Ovary (tissue), 10 donors: ENCODE measurements at places on chromosomes 11 and 22. TPM values are rescaled to one million over a fixed set of nuclear protein-coding genes. Genes with fewer than 3 reads are reported as not detected.
A peak's percentile ranks its signal among the peaks of the same experiment; 100 is the strongest.

DNA sequence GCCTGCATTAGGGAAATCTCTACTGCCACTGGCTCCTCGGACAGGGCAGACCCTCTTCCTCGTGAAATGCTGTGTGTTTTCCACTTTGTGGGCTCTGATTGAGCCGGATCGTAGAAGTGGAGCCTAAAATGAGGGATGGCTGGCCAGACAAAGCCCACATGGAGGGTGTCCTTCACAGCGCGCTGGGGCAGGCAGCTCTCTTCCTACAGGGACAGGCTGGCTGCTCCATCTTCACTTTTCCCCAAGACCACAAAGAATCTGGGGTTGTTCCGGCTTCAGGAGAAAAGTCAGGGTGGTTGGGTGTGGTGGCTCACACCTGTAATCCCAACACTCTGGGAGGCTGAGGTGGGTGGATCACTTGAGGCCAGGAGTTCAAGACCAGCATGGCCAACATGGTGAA lies 94.9 kb downstream of the MORC2 start:
- no peak for DNase-seq

PLAAT4 gene
- polyA plus RNA-seq: 71.6 TPM

OR8B8 gene
- not detected for polyA plus RNA-seq

DNA sequence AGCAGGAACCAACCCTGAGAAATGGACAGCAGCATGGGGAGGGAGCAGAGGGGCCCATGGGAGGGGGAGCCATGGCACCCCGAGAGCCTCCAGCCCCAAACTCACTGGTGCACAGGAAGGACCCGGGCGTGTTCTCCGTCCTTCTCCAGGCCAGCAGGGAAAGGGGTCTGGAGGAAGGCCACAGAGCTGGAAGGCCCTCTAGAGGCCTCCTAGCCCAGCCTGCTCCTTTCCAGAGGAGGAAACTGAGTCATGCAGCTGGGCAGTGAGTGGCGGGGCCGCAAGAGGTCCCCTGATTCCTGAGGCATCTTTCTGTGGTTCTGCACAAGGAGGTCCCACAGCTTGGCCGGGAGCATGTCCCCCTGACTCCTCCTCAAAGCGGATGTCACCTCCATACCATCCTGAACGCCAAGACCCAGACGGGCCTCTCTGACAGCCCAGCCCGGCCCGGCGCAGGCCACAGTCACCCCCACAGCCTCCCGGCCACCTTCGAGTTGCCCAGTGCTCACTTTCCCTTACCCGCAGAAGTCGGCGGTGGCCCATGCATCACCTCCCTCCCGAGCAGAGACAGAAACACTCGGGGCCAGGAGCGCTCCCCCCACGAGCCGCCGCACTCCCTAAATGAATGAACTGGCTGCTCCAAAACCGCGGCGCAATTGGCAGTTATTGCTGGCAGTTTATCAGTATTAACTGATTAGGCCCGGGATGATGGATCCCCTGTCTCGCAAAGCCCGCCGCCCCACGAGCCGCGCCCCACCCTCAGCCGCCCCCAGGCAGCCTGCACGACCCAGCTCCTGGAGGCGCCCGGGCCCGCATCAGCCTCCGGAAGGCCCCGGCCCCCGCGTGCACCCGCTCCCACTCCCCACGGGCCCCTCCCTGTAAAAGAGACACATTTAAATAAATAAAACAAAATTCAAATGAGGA lies 272.5 kb downstream of the BUD13 start:
- no peak for DNase-seq

C11orf65 gene
- polyA plus RNA-seq: 0.35 TPM

MS4A14 gene
- 0.22 TPM for polyA plus RNA-seq

DNA sequence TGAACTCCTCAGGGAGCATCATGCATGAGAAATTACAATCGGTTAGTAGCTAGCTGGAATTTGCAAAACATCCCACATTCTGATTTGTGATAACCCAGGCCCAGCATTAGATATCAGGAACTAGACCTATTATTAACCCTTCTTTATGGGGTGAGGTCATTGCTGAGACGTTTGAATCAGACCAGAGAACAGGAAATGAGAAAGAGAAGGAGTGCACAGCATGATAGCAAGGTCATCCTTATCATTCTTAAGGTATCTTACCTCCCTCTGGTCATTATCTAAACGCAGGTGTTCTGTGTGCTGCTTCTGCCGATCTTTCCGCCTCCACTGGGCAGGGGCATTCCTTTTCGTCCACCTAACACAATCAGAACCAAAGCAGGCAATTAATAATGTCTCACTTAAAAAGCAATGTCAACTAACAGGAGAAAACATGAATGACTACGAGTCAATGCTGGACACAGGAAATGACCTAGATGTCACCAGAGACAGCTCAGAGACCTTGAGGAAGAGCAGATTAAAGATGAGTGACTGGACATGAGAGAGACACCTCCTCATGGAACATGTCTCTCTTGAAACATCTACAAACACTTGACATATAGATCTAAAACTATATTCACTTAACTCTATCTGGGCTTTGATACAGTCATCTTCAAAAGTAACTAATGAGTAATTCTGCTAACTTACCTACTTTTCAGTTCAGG lies 78.3 kb upstream of the SCUBE2 start:
- no peak for DNase-seq

- no peak for DNase-seq
Observed at GRCh38 chr11:122271745-122272144, 155.7 kb upstream of the BLID start.

MYO7A gene
- polyA plus RNA-seq: 4.8 TPM

LRRC56 gene
- not detected for polyA plus RNA-seq

GRCh38 chr22:27581688-27582087 lies 219.9 kb downstream of the MN1 start:
- DNase-seq: peak; percentile 85

GRCh38 chr11:66288671-66289547 lies at the start of gene YIF1A:
TSS of gene YIF1A (minus strand) at chr11:66289143. CDS start at chr11:66288985, 158 bp downstream.
- DNase-seq: peak; percentile 98

- DNase-seq: no peak
Observed at GRCh38 chr11:125410091-125410490, 86.0 kb downstream of the FEZ1 start.

GSTP1 gene
- 189 TPM for polyA plus RNA-seq

GRCh38 chr11:114346709-114347141 lies 50.5 kb downstream of the NNMT start:
- DNase-seq: no peak

ZPR1 gene
- polyA plus RNA-seq: 58.3 TPM

TRABD gene
- polyA plus RNA-seq: 0.58 TPM

DNA sequence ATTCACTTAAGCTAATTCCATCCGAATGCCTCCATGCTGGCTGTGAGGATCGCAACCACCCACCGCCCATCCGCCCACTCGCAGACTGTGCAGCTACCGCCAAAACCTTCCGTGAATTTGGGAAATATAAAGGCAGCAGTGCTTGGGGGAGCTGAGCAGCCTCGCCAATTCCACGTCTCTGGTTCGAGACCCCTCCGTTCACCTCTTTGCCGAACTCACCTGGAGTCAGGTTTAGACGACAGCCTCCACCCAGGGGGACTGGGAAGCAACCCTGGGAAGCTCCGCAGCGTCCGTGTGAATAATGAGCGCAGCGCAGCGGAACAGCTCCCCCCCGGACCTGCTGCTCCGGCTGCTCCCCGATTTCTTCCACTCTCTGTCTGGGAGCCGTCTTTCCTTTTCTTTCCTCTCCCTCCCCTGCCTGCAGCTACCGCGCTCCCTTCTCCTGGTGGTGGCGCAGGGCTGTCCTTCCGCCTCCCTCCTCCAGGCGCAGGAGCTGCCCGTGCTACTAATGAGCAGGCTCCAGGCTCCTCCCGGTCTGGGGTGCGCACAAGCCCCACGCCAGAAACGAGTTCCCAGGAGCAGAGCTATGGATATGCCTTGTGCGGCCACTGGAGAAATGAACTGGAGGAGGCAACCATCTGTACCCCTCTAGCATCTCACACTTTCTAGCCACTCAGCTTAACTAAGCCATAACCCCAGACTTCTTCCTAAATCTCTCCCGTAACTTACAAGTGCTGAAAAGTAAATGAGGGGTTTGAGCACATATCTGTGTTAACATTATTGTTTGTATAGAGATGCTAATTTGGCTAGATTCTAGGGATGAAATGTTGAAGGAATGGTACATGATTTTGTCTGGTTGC lies 107.3 kb downstream of the XKR3 start:
- DNase-seq: no peak

DNA sequence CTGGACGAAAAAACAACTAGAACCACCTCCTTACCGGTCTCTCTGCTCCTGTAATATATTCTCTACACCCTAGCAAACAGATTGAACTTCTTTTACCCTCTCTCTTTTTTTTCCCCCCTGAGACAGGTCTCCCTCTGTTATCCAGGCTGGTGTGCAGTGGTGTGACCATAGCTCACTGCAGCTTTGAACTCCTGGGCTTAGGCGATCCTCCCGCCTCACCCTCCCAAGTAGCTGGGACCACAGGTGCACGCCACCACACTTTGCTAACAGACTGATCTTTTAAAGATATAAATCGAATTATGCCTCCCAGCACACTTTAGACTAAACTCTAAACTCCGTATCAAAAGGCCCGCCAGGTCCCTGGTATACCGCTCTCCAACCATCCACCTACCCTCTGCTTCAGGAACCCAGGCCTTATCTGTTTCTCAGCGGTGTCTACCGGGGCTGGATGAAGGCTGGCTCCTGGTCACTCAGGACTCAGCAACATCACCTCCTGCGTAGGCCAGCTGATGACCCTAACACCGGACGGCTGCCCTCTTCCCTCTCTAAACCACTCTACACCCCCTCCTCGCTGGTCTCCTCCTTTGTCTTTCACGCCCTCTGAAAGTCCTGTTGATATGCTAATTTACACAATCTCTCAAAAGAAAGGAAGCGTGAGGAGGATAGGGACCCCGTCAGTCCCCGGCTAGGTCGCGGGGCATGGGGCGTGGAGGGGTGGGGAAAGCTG lies 745 bp downstream of the C22orf39 start:
- DNase-seq: no peak

GRCh38 chr11:80702264-80702663 lies 1261.4 kb upstream of the TENM4 start:
- no peak for DNase-seq

PGA5 gene
- polyA plus RNA-seq: 0.27 TPM

CPT1B gene
- polyA plus RNA-seq: 4.2 TPM

- DNase-seq: no peak
Observed at GRCh38 chr11:3170044-3170755, 5.1 kb upstream of the OSBPL5 start.

DNA sequence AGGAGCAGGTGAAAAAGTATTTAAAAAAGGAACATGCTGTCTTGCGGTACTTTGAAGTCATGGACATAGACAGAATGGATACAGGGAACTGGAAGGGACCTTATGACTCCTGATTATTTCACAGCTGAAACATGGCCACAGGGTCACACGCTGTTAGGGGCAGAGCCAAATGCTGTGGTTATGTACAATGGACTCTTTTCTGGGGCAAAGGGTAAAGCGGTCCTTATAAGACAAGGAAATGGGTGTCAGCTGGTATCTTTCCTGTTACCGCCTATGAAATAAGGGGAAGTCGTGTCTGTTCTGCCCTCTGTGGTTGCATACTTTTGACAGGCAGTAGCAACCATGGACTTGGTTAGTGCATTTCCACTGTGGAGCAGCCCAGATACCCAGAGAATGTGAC lies 12.8 kb upstream of the ST14 start:
- no peak for DNase-seq

GRCh38 chr11:33168709-33169200 lies 7.5 kb upstream of the CSTF3 start:
- no peak for DNase-seq

ACR gene
- 0.33 TPM for polyA plus RNA-seq

- no peak for DNase-seq
Observed at GRCh38 chr11:79273781-79274180, 167.0 kb downstream of the TENM4 start.

MAPK8IP1 gene
- 3.7 TPM for polyA plus RNA-seq

- DNase-seq: peak; percentile 94
Observed at GRCh38 chr22:27512283-27512761, 289.2 kb downstream of the MN1 start.

MYO18B gene
- polyA plus RNA-seq: 0.16 TPM

DNA sequence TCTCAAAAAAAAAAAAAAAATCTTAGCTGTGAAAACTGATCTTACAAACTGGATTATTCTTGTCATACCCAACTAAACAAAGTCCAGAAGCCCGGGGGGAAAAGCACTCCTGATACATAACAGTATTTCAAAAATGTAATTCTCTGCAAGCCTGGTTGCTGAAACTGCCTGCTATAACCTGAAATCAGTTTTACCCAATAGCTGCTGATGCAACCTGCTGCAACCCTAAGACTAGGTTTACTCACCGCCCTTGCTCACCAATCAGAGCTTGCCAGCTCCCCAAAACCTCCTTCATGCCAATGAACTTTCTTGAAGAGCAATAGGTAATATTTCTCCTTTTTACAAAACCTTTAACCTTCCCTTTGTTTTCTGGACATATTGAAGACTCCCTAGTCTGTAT lies 12.4 kb downstream of the FGF19 start:
- DNase-seq: no peak

- no peak for DNase-seq
Observed at GRCh38 chr22:38420734-38421133, 34.3 kb downstream of the KCNJ4 start.
